ENCODE measurements at places on chromosomes 4 and X.

GRCh38 chr4:80049402-80049801 lies 23.6 kb downstream of the ANTXR2 start:
- DNase-seq = no peak

GRCh38 chrX:131778269-131779218 lies 234.7 kb downstream of the OR13H1 start:
- DNase-seq = no peak

DNA sequence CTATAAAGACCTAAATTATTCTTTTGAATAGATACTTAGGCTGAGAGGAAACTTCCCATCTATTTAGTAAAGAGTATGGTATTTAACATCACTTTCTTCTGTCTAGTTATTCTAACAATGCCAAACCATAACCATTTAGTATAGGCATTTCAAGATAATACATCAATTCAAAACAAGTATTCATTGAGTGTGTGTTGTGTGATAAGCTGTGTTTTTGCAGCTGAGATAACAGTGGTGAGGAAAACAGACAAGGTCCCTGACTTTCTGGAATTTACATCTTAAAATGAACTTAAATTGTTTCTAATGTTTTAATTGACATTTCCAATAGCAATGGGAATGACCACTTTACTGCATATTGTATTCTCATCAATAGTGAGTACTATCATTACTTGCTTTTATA lies 22.4 kb upstream of the TSPAN5 start:
- no peak for DNase-seq

DNA sequence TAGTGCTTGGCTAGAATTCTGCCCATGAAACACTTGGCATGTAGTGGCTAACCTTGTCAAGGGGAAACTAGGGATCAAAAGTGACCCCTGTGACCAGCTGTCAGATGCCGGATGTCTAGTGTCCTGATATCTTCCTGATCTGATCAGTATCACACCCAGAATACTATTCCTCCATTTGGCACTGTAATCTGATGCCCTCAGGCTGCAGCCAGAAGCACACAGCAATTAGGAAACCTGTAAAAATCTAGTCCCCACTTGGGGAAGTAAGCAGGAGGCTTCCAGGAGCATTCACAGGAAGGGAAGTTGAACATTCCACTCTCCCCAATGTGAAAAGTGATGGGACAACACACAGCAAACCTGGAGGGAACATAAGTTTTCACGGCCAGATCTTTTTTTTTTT lies 125.1 kb downstream of the HS6ST2 start:
- no peak for DNase-seq

DNA sequence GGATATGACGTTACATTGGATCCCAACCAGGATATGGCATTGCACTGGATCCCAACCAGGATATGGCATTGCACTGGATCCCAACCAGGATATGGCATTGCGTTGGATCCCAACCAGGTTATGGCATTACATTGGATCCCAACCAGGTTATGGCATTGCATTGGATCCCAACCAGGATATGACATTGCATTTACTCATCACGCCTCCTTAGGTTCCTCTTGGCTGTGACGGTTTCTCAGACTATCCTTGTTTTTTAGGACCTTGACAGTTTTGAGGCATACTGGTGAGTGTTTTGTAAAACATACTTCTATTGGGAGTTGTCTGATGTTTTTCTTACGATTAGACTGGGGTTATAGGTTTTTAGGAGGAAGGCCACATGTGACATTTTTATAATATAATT lies 5.4 kb upstream of the ACSL1 start:
- no peak for DNase-seq
